Cardiac septum (tissue), 1 donor: ENCODE measurements at places on chromosomes 1 and 21. TPM values are rescaled to one million over a fixed set of nuclear protein-coding genes. Genes with fewer than 3 reads are reported as not detected.
A peak's percentile ranks its signal among the peaks of the same experiment; 100 is the strongest.

GRCh38 chr1:192789871-192790270 lies 19.0 kb upstream of the RGS2 start:
- no peak for DNase-seq

GRCh38 chr21:36692114-36692834 lies 6.6 kb upstream of the SIM2 start:
- DNase-seq: no peak

DCST2 gene
- 0.51 TPM for total RNA-seq

GRCh38 chr1:111795401-111795800 lies 39.7 kb downstream of the DDX20 start:
- no peak for DNase-seq

DNA sequence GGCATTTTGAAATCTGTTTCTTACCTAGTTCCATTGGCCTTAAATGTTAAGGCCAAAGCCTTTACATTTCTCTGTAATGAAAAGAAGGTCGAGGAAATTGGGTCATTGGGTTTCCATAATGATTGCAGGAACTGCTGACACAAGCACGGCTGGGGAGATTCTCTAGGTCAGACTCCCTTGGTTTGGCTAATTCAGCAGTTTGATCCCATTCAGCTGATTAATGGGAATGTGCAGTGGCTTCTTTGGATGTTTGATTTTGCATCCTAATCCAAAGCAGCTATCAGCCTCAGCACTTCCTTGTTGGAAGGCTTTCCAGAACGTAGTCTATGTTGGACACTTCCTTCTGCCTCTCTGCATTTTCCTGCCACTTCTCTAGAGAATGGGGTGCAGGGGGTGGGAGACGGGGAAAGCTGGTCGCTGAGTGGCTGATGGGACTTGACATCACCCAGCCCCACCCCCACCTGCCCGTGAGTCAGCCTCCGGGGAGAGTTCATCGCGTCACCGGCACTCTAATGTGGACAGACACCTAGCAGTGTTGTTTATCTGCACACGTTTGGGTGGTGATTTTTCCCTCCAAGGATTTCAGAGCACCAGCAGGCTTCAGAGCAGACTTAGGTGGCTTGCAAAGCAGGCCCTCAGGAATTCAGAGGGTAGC lies 5.4 kb downstream of the PSEN2 start:
- DNase-seq: peak; percentile 67

DNA sequence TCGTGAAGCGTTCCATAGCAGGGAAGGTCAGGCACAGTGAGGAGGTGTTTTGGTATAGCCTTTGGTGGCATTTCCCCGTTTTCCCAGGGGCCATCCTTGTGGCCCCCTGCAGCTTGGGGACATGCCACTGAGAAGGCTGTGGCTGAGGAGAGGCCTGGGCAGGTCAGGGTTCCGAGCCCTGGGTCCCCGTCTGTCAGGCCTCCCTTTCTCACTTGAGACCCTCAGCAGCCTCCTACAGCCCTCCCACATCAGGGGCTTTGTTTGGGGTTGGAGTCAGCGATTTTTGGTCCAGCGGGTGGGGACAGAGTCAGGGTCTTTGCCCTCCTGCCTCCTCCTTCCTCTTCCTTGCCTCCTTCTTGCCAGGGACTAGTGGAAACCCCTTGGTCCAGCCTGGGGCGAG lies 22.2 kb downstream of the LDLRAP1 start:
- DNase-seq: no peak

GRCh38 chr1:53639251-53639763 lies 99.7 kb downstream of the GLIS1 start:
- DNase-seq: peak; percentile 39
